ENCODE measurements at places on chromosomes 5 and 9. TPM values are rescaled to one million over a fixed set of nuclear protein-coding genes. Genes with fewer than 3 reads are reported as not detected.
A peak's percentile ranks its signal among the peaks of the same experiment; 100 is the strongest.

- DNase-seq = no peak
- H3K4me3 ChIP-seq = no peak overlapping the region
- no peaks in the 10 kb centered on the region for H3K36me3 ChIP-seq
- peaks cover 56% of the 10 kb centered on the region for H3K27me3 ChIP-seq
- H3K4me1 ChIP-seq = no peaks in the 10 kb centered on the region
Measured at GRCh38 chr9:109381011-109381729, 60.3 kb upstream of the EPB41L4B start.

DNA sequence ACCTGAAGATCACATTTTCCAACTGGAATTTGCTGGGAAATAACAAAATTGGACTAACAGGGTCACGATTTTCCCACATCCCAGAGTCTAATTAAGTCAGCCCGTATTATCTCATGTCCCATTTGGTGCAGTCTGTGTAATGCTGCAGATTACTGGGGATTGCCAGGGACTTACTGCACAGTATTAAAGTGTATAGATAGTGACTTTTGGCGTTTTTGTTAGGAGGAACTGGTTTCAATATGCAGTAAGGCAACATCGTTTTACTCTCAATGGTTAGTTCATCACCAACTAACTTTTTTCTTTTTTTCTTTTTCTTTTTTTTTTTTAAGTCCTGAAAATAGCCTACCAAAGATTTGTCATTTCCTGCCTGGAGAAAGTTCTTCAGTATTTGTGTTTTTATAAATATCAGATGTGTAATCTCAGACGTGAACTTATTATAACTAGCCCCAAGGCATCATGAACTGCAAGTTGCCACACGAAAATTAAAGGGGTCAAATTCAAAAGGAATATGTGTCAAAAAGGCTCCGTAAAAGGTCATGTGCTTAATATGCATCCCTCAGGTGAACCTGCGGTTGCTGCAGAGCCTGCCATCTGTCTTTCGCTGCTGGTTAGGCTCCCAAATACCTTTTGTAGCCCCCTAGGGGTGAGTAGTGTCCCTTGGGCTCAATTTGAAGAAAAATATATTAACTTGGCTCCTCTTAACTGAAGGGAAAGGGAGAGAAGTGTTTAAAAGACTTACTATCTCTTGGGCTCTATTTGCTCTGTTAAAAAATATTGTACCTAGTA lies 176.7 kb upstream of the ADAMTSL1 start:
- H3K4me1 ChIP-seq = no peaks in the 10 kb centered on the region
- no peaks in the 10 kb centered on the region for H3K27me3 ChIP-seq
- DNase-seq = no peak
- no peak overlapping the region for H3K27ac ChIP-seq
- H3K4me3 ChIP-seq = no peak overlapping the region

The RPL37 gene
- 2,342 TPM for total RNA-seq

The SLC46A2 gene
- total RNA-seq = not detected

GRCh38 chr5:68953231-68953874 lies 140.5 kb upstream of the SLC30A5 start:
- H3K27me3 ChIP-seq = peaks cover 18% of the 10 kb centered on the region
- H3K4me1 ChIP-seq = no peaks in the 10 kb centered on the region
- no peak overlapping the region for H3K27ac ChIP-seq

GRCh38 chr5:5313101-5313635 lies 109.3 kb upstream of the ICE1 start:
- no peaks in the 10 kb centered on the region for H3K36me3 ChIP-seq
- DNase-seq = no peak
- peaks cover 41% of the 10 kb centered on the region for H3K27me3 ChIP-seq
- no peak overlapping the region for H3K4me3 ChIP-seq
- H3K4me1 ChIP-seq = no peaks in the 10 kb centered on the region

The ANKRD18A gene
- total RNA-seq = 1.9 TPM

DNA sequence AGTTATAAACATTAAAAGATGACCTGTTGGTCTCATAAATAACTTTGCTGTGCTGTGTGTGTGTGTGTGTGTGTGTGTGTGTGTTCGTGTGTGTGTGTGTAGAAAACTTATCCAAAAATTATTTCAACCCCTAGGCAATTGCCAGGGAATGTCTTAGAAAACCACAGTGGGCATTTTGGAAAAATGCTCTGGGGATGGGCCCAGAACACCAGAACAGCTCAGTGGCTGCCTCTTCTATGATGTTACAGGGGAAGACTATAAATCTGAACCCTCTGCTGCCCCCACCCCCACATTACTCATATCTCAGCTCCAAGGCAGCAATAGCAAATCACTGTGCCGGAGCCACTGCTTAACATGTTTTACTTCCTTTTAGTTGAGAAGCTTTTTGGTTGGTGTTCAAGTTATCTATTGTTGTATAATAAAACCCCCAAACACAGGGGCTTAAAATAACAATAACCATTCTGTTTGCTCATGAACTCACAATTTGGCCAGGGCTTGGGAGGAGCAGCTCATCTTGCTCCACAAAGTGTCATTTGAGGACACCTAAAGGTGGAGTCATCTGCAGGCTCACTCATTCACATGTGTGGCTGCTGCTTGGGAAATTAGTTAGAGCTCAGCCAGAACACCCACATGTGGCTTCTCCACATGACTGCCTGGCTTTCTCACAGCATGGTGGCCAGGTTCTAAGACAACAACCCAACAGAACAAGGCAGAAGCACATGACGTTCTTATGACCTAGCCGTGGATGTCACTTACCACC lies 40.4 kb downstream of the ACTBL2 start:
- peak; percentile 13 for DNase-seq
- H3K4me1 ChIP-seq = peaks cover 3% of the 10 kb centered on the region
- no peak overlapping the region for H3K4me3 ChIP-seq
- H3K27me3 ChIP-seq = no peaks in the 10 kb centered on the region
- no peaks in the 10 kb centered on the region for H3K36me3 ChIP-seq
- no peak overlapping the region for H3K27ac ChIP-seq

The PLAC8L1 gene
- 0.27 TPM for total RNA-seq

- no peak overlapping the region for H3K27ac ChIP-seq
- H3K36me3 ChIP-seq = no peaks in the 10 kb centered on the region
- no peak overlapping the region for H3K4me3 ChIP-seq
- DNase-seq = no peak
- H3K27me3 ChIP-seq = no peaks in the 10 kb centered on the region
Measured at GRCh38 chr5:117107859-117108258, 533.2 kb upstream of the SEMA6A start.

DNA sequence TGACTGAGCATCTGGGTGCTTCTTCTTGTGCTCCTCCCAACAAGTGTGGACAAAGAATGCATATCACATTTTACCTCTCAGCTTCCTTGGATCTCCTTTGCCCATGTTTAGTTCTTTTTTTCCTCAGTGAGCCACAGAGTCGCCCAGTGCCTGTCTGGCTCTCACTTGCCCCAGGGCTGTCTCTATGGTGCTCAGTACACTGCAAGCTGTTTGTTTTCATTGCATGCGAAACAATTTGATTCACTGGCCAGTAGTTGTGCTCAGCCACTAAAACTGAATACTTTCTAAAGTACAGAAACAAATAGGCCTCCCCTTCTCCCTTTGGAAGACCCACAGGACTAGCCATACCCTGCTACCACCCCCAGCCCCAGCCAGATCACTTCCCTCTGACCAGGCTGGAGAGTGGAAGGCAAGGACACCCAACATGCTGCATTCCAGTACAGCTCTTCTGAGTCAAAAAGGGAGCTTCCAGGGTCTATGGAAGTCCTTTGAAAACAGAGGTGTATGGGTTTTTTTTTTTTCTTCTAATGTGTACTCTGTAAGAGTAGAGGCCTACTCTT lies 3.8 kb downstream of the LHFPL2 start:
- peaks cover 19% of the 10 kb centered on the region for H3K4me1 ChIP-seq
- DNase-seq = no peak
- no peak overlapping the region for H3K27ac ChIP-seq

DNA sequence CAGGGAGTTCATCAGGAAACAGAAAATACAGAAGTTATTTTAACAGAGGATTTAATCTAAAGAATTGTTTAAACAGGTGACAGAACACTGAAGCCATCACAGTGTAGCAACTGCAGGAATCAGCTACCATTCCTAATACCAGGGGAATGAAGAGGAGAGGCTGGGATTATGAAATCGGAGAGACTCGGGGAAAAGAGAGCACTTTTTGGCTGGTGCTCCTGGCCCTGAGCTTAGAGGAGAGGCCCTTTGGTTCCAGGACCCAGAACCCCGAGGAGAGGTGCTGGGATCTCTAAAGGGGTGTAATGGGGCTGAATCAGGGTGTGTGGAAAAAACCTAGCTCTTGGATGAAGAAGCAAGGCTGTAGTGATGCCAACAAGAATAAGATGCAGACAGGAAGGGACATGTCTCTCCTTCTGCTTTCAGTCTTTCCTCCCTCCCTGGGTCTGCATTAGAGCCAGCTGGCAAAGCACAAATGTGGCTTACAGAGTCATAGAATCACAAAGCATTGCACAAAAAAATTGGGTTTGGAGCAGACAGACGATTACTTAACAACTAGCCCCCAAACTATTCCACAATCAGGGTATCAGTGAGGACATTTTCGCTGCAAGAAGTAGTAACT lies 11.6 kb upstream of the SFXN1 start:
- no peak overlapping the region for H3K27ac ChIP-seq
- DNase-seq = no peak
- H3K27me3 ChIP-seq = peaks cover 44% of the 10 kb centered on the region
- no peaks in the 10 kb centered on the region for H3K36me3 ChIP-seq

DNA sequence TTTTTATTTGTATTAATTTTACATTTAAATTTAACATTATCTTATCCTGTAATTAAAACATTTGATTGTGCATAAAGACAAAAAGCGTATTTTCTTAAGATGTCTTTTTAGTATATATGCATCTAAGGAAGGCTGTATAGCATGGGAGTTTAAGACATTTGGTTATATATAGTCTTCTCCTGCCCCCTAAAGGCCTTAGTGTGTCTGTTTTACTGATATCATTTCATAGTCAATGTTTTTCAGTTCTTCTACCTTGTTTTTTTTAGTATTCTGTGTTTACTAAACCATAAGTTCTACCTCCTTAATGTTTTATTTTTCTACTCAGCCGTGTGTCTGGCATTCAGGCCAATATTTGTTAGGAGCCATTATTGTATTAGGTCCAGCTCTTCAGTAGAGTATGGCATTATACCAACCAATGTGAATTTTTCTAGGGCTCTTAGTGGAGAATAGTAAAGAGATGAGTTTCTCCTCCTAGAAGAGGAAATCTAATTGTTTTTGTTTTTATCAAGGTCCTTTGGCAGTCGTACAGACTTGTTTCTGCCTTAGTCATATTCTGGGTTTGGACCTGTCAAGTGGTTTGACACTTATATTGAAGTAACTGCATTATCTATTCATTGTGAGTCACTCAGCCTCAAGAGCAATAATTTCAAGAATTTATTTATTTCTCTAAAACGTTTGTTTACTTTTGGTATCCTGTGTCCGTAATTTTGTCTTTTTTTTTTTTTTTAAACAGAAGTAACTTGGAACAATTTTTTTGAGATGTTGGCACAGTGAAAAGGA lies 74.8 kb downstream of the SLF1 start:
- no peaks in the 10 kb centered on the region for H3K27me3 ChIP-seq
- H3K36me3 ChIP-seq = peaks cover 39% of the 10 kb centered on the region
- no peaks in the 10 kb centered on the region for H3K4me1 ChIP-seq
- no peak overlapping the region for H3K4me3 ChIP-seq
- H3K27ac ChIP-seq = no peak overlapping the region
